Kasumi-1 (cell line): ENCODE measurements at places on chromosomes 12 and 14.
A peak's percentile ranks its signal among the peaks of the same experiment; 100 is the strongest.

GRCh38 chr14:64074961-64075612 is 219.1 kb downstream of the ESR2 start:
- DNase-seq: no peak

DNA sequence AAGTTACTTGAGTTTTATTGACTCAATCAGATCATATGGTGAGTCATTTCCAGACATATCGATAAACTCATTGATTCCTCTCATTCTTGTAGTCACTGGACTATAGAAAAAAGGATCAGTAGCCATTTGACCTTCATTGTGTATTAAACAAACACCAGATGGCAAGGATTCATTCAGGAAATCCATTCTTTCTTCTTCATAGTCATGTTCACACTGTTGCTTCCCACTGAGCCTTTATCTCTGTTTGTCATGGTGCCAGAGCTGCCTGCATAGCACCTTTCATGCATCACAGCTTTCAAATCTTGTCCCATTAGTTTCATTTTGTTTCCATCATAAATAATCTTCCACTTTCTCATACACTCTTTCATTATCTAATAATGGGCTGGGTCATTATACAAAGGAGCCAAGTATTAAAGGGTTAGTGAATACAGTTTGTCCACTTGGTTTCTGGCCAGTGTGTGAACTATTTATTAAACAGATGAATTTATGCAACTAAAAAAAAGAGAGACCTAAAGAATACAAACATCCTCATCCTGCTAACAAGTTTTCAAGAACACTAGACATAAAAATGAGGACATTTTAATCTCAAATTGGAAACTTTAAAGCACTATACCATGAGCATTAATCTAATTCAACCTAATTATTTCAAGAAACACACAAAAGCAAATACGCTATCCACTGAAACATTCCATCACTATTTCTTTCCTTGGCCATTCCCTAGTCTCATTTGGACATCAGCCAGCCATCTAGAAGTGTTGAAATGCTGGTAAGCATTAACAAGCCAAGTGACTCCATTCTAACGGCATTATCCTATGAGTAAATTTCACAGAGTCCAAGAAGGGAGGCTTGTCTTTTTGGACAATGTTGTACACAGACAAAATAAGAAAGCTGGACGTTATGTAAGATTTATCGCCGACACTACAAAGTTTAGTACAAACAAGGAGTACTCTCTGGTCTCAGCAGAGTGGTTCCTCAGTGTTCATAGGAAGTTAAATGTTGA is 476.5 kb downstream of the FOXG1 start:
- DNase-seq: no peak

DNA sequence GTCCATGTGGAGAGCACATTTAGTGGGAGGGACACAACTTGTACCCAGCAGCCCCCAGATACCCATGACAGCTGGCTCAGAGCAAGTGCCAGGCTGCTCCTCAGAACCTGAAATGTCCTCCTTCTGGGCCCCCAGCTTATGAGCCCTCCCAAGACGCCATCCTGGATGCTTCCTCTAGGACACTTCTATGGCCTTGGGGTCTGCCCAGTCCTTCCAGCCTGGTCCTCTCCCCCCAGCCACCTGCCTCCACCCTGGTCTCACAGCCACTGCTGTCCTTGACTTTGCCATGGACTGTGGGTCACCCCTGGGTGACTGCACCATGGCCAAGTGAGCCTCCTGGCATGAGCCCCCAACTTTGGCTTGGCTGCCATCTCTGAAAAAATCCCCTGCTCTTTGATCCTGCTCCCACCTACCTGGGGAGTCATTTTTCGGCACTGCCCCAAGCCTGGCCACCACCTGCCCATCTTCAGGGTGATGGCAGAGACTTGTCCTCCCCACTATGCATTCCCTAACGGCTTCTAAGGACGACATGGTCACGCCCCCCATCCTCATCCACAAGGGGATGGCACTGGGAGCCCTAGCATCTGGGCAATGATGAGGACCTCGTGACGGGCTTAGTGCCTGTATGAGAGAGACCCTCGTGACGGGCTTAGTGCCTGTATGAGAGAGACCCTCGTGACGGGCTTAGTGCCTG is 323.7 kb downstream of the TMEM121 start:
- DNase-seq: no peak

GRCh38 chr12:93918900-93919299 is 229.5 kb upstream of the PLXNC1 start:
- DNase-seq: no peak

GRCh38 chr12:39505023-39505422 is 62.1 kb upstream of the KIF21A start:
- no peak for DNase-seq

- DNase-seq: peak; percentile 6
Measured at GRCh38 chr12:47742253-47742825, 16.3 kb downstream of the RAPGEF3 start.

DNA sequence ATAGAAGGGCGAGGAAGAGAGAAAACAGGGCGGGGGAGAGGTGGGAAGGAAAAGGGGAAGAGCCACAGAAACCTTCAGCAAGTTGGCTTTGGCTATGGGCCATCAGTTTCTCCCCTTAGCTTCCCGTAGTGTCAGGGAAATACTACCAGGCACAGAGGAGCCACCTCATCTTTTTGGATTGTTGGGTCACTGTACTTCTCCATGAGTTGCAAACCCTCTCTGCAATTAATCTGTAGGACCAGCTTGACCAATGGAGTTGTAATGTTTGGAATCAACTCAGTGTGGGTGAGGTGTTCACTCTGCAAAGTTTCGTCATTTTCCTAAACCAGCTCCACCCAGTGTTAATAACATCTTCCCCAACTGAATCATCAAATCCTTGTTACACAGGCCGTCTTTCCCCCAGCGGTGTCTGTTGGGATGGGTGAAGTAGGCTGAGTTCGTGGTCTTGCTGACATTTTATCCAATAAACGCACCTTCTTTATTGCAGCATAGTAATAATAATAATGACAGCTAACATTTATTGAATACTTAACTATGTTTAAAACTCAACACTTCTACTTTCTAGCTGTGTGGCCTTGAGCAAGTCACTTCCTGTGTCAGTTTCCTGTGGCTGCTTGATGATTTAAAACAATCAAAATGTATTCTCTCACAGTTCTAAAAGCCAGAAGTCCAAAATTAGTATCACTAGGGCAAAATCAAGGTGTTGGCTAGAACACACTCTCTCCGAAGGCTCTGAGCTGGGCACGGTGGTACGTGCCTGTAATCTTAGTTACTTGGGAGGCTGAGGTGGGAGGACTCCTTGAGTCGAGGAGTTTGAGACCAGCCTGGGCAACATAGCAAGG is 8.1 kb upstream of the GLTP start:
- DNase-seq: peak; percentile 76

DNA sequence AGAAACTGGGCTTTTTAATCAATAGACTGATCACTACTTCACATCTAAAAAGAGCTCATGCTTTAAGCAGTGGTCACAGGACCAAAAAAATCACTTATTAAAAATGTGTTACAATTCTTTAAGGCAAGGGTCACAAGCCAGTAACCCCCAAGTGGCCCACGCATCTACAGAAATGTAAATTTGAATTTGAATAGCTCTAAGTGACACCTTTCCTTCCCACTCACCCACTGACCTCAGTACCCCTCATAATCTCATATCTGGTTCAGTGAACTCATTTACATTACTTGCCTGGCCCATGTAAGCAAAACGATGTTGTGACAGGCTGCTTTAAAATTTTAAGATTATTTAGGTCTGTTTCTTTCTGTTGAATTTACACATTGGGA is 27.4 kb downstream of the NELL2 start:
- DNase-seq: no peak

DNA sequence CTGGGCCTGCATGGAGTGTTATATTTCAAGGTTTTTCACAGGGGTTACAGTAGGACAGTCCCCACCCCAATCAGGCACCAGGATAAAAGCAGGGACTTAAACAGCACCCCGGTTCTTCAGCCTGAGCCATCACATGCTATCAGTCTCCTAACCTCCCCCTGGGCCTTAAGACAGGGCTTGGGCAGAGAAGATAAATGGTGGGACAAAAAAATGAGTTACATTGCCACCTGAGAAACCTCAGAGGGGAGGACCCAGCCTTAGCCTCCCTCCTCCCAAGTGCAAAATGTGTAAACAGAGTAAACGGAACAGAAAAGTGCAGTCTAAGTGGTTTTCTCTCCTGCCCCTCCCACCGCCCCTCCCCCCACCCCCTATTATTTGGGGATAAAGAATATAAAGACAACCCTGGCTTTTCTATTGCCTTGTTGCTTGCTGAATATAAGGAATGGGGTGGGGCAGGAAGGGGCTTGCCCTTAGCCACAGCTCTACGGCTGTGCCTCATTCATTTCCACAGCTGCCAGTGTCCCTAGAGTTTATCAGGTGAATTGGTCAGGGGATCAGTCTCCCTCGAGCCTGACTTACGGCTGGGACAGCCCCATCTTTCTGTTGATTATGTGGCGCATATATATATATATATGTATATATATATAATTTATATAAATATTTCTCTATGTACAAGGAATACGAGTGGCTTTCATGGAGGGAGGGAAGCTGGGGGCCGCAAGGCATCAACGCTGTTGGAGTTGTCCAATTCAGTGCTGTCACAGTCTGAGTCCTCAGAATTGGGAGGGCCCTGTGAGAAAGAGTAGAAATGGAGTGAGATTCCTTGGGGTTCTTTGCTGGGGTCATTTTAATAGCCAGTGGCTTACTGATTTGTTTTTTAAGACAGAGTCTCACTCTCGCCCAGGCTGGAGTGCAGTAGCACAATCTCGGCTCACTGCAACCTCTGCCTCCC is 18.5 kb downstream of the MAP3K12 start:
- no peak for DNase-seq

DNA sequence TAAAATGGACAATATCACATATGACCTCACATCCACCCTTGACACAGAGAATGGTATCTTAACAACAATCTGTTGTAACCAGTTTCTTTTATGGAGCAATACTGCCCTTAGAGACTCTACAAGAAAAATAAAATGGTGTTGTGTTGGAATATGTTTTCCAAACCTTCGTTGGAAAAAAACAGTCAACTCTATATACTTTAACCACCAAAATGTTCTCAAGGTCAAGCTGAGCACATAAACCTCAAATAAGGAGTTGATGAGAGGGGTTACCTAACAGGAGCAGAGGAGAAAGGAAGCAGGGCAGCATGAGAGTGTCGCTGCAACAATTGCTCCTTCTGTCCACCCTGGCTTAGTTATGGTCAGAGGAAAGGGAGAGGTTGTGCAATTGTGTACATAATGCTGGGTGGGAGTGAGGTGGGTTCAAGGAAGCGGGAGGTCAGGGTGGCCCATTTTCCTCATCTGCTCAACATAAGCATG is 179.2 kb upstream of the BMP4 start:
- no peak for DNase-seq

DNA sequence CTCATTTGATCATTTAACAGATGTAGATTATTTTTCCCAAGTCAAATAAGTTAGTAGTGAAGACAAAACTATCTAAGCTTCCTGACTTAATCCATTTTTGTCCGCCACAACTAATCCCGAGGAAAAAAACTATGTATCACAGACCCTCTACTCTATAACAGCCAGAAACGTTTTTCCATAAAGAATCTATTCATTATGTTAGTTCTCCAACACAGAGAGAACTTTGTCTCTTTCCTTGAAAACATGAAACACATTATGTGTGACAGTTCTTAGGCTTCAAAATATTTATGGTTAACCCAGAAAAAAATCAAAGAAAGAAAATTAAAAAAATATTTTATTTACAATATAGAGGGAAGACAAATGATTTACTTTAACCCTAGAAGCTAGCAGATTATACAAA is 100.1 kb downstream of the PLEKHG7 start:
- DNase-seq: no peak

GRCh38 chr14:92121207-92121669 is 268 bp downstream of the NDUFB1 start:
- no peak for DNase-seq

- no peak for DNase-seq
Measured at GRCh38 chr12:47121146-47121545, 41.4 kb upstream of the AMIGO2 start.

DNA sequence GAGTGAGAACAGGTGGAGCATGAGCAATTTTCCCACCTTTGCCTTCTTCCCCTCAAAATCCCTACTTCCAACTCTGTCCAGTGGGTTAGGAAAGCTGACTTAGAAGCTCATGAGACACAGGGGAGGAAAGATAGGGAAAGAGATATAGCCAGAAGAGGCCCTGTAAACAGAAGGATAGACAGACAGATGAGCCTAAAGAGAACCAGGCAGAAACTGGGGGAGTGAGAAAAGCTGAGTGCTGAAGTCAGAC is 5.0 kb downstream of the AJUBA start:
- DNase-seq: no peak
